ENCODE measurements at places on chromosomes 11 and 22. TPM values are rescaled to one million over a fixed set of nuclear protein-coding genes. Genes with fewer than 3 reads are reported as not detected.

Gene SYT7
- total RNA-seq, result 227 TPM

DNA sequence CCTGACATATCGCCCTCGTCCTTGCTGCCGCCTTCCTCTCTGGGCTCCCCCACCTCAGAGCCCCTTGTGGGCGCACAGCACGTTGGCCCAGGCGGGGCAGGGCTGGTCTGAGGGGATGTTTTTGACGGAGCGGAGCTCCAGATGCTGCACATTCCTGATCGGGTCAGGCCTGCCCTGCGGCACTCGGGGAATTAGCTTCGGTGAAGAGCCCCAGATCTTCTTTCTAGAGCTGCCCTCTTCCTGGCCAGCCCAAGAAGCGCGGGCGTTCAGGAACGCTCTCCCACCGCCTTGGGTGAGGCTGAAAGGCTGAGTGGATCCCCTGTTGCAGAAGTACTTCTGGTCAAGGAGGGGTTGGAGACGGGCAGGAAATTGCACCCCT, 12.1 kb downstream of the YPEL4 start:
- DNase-seq, result no peak

Gene GLB1L3
- 10.5 TPM for total RNA-seq

Gene ARHGAP42
- total RNA-seq, result 9.2 TPM

Gene TESMIN
- 1.4 TPM for total RNA-seq

Gene PRAME
- total RNA-seq, result not detected

GRCh38 chr11:107217444-107217843, 199.2 kb upstream of the GUCY1A2 start:
- DNase-seq, result no peak

DNA sequence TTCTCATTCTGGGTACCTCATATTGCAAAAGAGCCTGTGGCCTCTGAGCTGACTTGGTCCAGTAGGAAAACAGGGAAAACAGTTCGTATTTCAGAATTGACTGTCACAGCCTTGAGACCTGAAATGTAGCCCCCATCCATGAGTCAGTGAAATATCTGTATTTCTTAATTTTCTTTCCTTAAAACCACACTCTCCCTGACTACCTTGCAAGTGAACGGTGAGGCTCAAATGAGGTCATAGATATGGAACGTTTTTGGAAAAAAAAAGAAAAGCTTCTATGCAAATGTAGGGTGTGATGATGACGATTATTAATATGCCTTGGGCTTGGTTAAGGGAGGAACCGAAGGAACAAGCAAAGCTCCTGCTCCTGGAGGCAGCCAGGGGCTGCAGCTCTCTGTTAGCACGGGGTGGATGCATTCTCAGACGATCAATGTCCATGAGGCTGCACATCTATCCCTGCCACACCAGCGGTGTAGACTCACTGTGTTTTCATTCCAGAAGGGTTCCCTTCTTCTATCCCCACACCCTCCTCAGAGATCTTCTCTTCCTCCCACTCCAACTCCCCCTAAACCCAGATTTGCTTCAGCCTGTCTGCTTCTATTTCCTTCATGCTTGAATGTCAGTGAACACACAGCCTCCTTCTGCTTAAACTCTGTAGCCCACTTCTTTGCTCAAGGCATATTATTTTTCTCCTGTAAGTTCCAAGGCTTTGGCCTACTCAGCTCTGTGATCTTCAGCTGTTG, 29.2 kb upstream of the SCN3B start:
- no peak for DNase-seq

- DNase-seq, result no peak
Observed at GRCh38 chr11:35237860-35238715, 99.1 kb downstream of the CD44 start.

Gene PI4KA
- 435 TPM for total RNA-seq

DNA sequence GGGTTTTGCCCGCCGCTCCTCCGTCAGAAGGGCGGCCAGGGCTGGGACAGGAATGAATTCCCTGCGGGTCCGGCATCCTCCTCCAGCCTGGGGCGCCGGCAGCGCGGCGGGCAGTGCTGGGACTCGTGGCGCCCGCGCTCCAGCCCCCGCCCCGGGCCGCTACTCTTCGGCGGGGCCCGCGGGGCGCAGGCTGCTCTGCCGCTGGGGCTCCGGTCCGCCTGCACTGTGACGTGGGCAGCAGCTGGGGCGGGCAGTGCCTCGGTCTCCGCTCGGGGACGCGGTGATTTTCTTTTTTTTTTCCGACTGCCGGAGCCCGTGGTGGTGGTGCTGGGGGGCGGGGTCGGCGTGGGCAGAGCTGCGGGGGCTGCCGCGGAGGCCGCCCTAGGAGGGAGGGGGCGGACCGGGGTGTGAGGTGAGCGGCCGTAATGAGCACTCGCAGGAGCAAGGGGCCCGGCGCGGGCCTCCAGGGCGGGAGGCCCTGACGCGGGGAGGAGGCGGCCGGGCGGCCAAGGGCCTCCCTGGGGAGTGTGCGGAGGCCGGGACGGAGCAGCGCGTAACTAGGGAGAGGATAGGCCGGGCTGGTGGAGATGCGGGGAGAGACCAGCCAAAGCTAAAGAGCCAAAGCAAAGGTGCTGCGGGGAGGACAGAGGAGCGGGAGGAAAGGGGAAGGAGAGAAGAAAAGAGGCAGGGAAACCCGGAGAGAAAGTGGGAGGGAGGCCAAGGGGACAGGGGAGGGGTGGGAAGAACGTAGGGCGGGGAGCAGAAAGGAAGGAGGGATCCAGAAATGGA, 73.3 kb upstream of the ZBED5 start:
- peak; percentile 66 for DNase-seq

- no peak for DNase-seq
Observed at GRCh38 chr11:20249796-20250195, 89.5 kb upstream of the DBX1 start.

Gene DEUP1
- not detected for total RNA-seq

DNA sequence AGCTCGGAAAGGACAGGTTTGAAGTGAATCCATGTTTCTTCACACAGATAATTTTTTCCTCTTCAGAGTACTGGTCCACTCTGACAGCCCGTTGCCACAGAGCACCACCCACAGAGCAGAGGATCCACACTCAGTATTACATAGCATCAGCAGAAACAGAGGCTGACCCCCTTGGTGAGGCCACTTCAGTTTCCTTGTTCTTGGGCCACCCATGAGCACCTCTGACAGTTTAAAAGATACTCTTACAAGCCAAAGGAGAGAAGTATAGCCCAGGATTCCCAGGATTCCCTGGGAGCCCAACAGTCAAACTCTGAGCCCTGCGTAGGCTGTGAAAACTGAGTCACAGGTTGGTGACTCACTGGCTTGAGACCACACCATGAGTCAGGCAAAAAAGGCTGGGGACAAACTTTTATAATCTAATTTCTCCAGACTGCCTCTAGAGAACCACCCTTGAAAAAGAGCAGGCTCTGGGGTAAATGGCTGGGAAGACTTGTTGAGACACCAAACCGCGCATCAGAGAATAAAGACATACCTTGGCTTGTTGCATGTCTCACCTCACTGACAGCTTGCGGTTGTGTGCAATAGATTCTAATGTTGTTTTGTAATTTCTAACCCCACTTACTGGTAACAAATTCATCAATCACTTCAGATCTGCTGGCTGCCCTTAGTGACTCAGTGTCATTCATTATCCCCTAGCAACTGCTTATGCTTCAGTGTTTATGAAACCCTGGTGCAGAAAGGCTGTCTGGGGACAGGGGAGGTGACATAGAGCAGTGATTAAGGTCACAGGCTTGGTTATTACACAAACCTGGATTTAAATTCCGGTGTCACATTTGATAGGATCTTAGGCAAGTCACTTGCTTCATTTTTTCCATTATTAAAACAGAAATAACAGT, 56.9 kb upstream of the PRSS23 start:
- peak; percentile 66 for DNase-seq

GRCh38 chr11:44825058-44825785, 98.5 kb downstream of the TSPAN18 start:
- no peak for DNase-seq

DNA sequence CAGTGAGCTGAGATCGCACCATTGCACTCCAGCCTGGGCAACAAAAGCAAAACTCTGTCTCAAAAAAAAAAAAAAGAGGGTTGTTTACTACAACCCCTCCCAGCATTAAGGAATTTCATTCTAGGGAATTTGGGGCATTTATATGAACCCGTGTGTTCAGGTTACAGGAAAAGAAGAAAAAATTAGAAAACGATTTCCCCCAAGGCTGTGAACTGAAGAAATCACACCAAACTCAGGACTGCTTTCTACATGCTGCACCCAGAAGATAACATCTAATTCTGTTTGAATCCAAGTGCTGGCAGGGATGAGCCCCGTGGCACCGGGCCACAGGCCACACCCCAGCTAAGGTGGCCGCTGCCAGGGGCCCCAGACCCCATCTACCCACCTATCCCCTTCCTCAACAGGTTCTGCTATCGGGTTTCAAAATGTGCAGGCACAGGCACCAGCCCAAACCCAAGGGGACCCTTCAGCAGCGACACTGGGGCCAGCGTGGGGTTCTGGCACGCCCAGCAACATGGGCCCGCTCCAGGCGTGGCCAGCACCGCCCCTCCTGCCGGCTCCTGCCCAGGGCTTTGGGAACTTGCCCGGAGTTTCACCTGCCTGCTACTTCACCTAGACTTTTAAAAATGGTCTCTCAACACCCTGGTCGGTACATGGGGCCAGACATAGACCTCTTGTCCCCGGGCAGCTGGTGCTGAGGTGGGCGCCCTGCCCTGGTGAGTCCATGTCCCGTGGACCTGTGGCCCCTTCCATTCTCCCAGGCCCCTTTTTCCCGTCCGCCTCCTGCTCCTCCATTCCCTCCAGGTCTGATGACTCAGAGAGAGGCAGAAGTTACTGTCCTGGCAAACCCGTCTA, 11.8 kb downstream of the CELSR1 start:
- DNase-seq, result no peak

Gene MAJIN
- not detected for total RNA-seq

Gene POU2AF2
- not detected for total RNA-seq

Gene C1QTNF4
- total RNA-seq, result 80.5 TPM

Gene GGT1
- 18.4 TPM for total RNA-seq

GRCh38 chr11:87603887-87604286, 566.2 kb downstream of the TMEM135 start:
- no peak for DNase-seq

DNA sequence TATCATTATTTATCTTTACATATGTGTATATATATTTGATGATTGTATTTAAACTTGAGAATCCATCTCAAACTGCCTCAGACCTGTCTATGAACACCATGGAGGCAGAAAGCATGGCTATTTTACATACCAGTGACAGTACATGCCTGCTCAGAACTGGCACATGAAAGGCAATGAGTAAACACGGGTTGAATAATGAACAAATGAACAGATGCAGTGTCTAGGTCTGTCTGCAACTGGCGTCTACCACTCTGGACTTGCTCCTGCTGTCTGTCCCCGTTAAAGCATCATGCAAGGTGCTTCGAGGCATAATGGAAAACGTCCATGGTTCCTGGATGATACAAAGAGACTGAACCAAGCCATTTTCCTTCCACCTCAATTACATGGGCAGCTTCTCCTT, 271.6 kb upstream of the NARS2 start:
- DNase-seq, result no peak

DNA sequence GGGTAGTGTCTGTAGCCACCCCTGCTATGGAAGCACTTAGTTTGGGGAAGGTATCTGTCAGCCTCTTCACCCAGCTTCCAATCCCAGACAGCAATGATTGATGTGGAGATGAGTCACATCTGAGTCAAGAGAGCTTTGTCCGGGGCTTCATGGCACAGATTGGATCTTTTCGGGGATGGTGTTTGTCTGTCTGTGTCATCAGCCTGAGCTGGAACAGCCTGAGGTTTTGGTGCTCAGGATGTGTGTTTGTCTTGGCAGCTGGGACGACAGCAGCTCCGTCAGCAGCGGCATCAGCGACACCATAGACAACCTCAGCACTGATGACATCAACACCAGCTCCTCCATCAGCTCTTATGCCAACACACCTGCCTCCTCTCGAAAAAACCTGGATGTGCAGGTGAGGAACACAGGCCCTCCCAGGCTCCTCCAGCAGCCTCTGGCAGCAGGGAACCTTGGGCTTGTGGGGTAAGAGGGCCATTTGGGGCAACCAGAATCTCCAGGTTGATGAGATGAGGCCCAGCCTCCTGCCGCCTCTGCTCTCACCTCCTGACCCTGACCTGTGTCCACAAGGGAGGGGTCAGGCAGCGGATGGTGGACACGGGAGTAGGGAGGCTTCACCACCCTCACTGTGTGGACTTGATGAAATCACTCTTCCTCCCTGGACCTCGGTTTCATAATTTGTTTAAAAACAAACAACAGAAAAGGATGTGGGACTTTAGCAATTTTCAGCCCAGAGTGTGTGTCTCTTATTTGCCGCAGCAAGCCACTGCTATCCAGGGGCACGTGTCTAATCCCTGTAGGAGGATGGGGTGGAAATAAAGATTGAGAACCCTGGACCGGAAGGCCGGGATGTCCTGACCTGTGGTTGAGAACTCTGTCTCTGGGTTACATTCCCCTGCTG, 124.3 kb downstream of the DBX1 start:
- DNase-seq, result no peak

DNA sequence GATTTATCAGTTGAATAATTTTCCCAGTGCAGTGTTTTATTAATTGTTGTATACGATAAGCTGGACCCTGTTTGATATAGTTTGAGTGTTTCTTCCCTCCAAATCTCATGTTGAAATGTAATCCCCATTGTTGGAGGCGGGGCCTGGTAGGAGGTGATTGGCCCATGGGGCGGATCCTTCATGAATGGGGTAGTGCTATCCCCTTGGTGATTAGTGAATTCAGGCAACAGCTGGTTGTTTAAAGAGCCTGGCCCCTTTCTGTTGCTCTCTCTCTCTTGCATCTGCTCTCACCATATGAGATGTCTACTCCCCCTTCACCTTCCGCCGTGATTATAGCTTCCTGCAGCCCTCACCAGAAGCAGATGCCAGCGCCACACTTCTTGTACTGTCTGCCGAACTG, 1.5 kb downstream of the OR5A1 start:
- no peak for DNase-seq

GRCh38 chr11:65366340-65366773, 11.8 kb downstream of the TIGD3 start:
- DNase-seq, result no peak

- DNase-seq, result no peak
Observed at GRCh38 chr11:74196781-74197486, 25.8 kb downstream of the PPME1 start.

Gene OR52I1
- total RNA-seq, result not detected

Gene TMEM151A
- 82.5 TPM for total RNA-seq

GRCh38 chr22:42560381-42560780, 6.6 kb downstream of the SERHL2 start:
- no peak for DNase-seq

Gene PARVA
- total RNA-seq, result 43.5 TPM

Gene NCR3LG1
- 17.8 TPM for total RNA-seq

Data from dorsolateral prefrontal cortex (tissue), 122 donors.